ENCODE measurements at places on chromosomes 7 and 10. TPM values are rescaled to one million over a fixed set of nuclear protein-coding genes. Genes with fewer than 3 reads are reported as not detected.

PSMA2 gene
- polyA plus RNA-seq: 125 TPM

HOXA2 gene
- 1.2 TPM for polyA plus RNA-seq

ADAM22 gene
- polyA plus RNA-seq: 0.13 TPM

EBF3 gene
- polyA plus RNA-seq: 0.06 TPM

CCDC172 gene
- polyA plus RNA-seq: not detected

DNA sequence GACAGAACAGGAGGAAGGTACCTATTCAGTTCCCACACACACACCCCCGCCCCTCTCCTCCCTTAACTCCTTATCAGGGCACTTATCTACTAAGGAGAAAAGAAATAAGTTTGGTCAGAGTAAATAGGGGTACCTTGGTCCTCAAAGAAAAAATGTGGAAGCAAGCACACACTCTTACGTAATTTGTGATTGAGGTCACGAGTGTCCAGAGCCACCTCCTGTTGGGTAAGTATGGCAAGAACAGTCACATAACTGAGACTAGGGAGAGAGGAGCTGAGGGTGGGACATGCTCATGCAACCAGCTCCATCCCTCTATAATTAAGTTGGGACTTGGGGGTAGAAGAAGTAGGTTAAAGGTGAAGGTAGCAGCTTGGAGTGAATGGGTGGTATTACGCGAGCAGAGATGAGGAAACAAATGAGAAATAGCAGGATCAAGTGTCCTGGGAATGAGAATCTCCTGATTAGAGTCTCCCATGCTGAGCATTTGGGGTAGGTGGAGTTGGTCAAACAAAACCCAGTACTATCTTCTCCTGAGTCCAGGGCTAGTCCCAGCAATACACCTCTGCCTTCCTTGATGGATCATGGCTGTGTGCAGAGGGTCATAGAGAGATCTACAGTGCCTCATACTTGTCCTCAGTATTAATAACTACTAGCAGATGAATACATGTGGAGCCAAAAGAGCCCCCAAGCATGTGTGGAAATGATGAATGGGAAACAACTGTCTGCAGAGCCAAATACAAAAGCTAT, 77.1 kb downstream of the GSAP start:
- no peaks in the 10 kb centered on the region for H3K27me3 ChIP-seq
- no peak overlapping the region for H3K4me3 ChIP-seq
- no peak for DNase-seq
- H3K36me3 ChIP-seq: no peaks in the 10 kb centered on the region
- no peak overlapping the region for H3K27ac ChIP-seq
- H3K4me1 ChIP-seq: no peaks in the 10 kb centered on the region

DNA sequence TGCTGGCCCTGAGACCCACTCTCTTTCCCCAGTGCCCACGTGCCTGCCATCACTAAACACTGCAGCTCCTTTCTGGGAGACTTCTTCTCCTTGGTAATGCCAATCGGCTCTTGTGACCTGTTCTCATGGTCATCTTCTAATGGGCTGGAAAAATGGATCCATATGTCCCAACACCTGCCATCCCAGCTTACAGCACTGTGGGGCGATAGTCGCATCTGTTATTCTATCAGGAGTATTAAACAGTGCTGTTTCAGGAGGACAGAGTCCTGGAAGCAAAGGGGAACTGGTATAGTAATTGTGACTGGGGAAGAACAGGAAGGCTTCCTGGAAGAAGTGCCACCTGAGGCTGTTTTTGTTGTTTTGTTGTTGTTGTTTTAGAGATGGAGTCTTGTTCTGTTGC, 411.2 kb downstream of the GLRX3 start:
- no peaks in the 10 kb centered on the region for H3K4me1 ChIP-seq
- no peak overlapping the region for H3K4me3 ChIP-seq
- DNase-seq: no peak
- H3K27me3 ChIP-seq: peaks cover 7% of the 10 kb centered on the region
- no peak overlapping the region for H3K27ac ChIP-seq

GRCh38 chr10:71259815-71260501, 47.6 kb downstream of the UNC5B start:
- H3K4me1 ChIP-seq: peaks cover 19% of the 10 kb centered on the region
- DNase-seq: no peak
- no peak overlapping the region for H3K27ac ChIP-seq
- no peaks in the 10 kb centered on the region for H3K27me3 ChIP-seq
- no peak overlapping the region for H3K4me3 ChIP-seq

GRCh38 chr10:98482096-98482495, 35.4 kb upstream of the HPS1 start:
- H3K27me3 ChIP-seq: no peaks in the 10 kb centered on the region
- H3K4me1 ChIP-seq: no peaks in the 10 kb centered on the region

GRCh38 chr7:108836256-108836655, 266.6 kb downstream of the DNAJB9 start:
- H3K4me1 ChIP-seq: no peaks in the 10 kb centered on the region
- H3K4me3 ChIP-seq: no peak overlapping the region
- DNase-seq: no peak
- no peaks in the 10 kb centered on the region for H3K36me3 ChIP-seq
- no peaks in the 10 kb centered on the region for H3K27me3 ChIP-seq
- no peak overlapping the region for H3K27ac ChIP-seq

GRCh38 chr10:1774796-1775195, 37.5 kb upstream of the ADARB2 start:
- H3K4me1 ChIP-seq: no peaks in the 10 kb centered on the region
- H3K4me3 ChIP-seq: no peak overlapping the region
- H3K36me3 ChIP-seq: no peaks in the 10 kb centered on the region
- H3K27ac ChIP-seq: no peak overlapping the region

- H3K36me3 ChIP-seq: peaks cover 23% of the 10 kb centered on the region
- no peaks in the 10 kb centered on the region for H3K27me3 ChIP-seq
- no peak overlapping the region for H3K4me3 ChIP-seq
- H3K27ac ChIP-seq: no peak overlapping the region
- no peaks in the 10 kb centered on the region for H3K4me1 ChIP-seq
Observed at GRCh38 chr10:1123972-1124371, 67.8 kb downstream of the WDR37 start.

DNA sequence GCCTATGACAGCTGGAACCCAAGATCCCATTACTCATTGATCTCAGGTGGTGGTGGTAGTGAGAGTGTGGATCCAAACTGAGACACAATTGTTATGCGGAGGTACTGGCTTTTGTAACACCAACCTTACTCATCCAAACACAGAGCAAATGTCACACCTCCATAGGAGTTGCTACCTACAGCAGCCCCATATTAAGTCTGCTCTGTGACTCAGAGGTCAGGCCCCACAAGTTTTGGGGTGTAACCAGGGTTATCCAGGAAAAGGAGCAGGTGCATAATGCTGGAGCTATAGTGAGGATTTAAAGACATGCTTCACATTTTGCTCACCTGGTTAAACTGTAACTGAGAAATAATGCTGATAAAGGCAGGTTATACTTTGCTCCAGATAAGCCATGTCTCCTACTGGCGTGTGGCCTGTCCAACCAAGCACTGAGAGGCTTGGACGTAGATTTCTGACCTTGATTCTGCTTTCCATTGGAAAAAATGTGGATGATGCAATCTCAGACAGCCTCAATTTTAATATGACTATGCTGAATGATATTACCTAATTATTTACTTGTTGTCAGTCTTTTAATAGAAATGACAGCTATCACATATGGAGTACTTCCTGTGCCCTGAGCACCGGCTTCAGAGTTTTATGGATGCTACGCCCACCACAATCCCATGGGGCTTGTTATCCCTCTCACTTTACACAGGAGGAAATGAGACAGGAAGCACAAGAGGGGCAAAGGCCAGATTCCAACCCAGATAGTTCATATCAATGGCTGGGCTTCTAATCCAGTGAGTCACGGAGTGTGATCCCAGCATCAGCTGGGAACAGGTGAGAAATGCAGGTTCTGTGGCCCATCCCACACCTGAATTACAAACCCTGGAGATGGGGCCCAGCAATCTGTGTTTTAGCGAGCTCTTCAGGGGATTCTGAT, 181.3 kb downstream of the CHN2 start:
- H3K27me3 ChIP-seq: peaks cover 2% of the 10 kb centered on the region
- no peak overlapping the region for H3K4me3 ChIP-seq

DNA sequence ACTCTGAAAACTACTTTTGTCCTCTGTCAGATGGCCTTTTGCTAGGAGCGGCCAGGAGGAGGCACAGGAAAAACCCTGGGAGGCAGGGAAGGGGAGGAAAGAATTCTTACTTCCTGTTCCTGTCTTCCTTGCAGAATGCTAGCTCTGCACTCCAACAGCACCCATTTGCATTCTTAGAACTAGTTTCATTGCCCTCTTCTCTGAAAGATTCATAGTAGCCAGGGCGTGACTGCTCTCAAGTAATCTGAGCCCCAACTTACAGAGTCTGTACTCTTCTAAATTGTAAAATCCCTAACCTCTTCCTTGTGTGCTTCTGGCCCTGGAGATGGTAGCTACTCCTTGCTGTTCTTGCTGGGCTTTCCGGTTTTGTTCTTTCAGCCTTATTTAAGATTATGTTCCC, 75.3 kb upstream of the STEAP1 start:
- DNase-seq: no peak
- H3K4me3 ChIP-seq: no peak overlapping the region
- no peaks in the 10 kb centered on the region for H3K4me1 ChIP-seq
- no peak overlapping the region for H3K27ac ChIP-seq
- H3K27me3 ChIP-seq: no peaks in the 10 kb centered on the region

- H3K27ac ChIP-seq: no peak overlapping the region
- peaks cover 25% of the 10 kb centered on the region for H3K4me1 ChIP-seq
- no peaks in the 10 kb centered on the region for H3K36me3 ChIP-seq
- no peak for DNase-seq
Observed at GRCh38 chr10:28812384-28813372, 135.4 kb downstream of the BAMBI start.

GRCh38 chr7:93203496-93203895, 22.8 kb downstream of the HEPACAM2 start:
- no peak overlapping the region for H3K27ac ChIP-seq
- H3K4me1 ChIP-seq: no peaks in the 10 kb centered on the region
- no peak for DNase-seq
- no peaks in the 10 kb centered on the region for H3K36me3 ChIP-seq
- H3K27me3 ChIP-seq: peaks cover 5% of the 10 kb centered on the region
